ENCODE measurements at places on chromosomes 5 and 9.

- DNase-seq, result no peak
These were observed 46.6 kb downstream of the CFAP95 start for GRCh38 chr9:69867081-69867814.

- no peak for DNase-seq
These were observed 732.0 kb downstream of the CDH18 start for GRCh38 chr5:19256036-19256435.

DNA sequence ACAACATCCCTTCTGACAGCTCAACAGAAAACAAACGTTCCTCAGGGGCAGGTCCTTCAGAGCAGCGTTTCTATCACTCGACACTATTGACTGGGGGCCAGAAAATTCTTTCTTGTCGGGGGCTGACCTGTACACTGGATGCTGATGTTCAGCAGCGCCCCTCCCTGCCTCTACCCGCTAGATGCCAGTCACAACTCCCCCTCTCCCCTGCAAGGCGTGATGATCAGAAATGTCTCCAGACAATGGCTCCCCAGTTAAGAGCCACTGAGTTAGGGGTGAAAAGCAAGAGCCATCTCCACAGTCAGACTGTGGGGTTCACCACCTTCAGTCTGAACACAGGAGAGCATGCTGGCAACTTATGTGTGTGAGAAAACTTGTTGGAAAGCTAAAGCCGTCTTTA lies 39.8 kb downstream of the SERINC5 start:
- no peak for DNase-seq

- no peak for DNase-seq
These were observed 8.6 kb upstream of the OXCT1 start for GRCh38 chr5:41878643-41879478.

DNA sequence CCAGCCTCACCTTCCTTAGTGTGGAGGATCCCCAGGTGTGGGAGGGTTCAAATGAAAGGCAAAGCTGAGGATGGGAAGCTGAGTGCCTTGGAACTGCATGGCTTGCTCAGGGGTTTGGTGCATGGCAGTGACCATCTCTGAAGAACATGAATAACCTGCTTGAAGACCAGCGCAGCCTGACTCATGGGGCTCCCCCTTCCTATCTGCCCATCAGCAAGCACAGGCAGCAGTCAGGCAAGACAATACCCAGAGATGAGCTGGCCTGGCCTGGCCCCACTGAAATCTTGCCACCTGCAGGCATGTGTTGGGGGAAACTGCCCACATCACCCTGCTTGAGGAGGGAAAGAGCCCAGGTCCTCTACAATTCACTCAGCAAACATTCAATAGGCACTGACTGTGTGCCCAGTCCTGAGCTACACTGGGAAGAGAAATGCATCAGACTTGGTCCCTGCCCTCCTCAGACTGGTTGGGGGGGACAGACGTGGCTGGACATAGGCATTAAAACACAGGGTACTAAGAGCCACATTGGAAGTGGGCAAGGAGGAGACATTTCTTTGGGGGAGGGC lies 105.0 kb upstream of the ALDH1B1 start:
- DNase-seq, result no peak

DNA sequence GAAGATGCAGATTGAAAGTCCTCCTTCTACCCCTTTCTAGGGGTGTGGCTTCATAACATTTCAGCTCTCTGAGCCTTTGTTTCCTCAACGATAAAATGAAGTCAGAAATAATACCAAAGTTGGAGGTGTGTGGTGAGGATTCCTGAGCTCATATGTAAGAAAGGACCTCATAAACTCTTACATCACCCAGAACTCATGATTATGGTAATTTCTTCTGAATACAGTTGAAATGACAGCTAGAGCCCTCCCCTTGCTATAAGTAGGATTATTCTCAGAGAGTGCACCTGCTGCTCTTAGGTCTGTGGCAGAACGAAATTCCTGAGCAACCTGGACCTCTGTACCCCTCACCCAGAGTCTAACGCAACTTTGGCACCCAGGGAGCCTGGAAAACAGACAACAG lies 291.4 kb upstream of the KLF4 start:
- no peak for DNase-seq

- DNase-seq, result no peak
These were observed 20.3 kb downstream of the PTPA start for GRCh38 chr9:129131300-129132145.

- DNase-seq, result peak; percentile 20
These were observed 1504.9 kb upstream of the C9orf72 start for GRCh38 chr9:29078063-29078666.

GRCh38 chr9:121141706-121142105 lies 60.0 kb downstream of the RAB14 start:
- no peak for DNase-seq

DNA sequence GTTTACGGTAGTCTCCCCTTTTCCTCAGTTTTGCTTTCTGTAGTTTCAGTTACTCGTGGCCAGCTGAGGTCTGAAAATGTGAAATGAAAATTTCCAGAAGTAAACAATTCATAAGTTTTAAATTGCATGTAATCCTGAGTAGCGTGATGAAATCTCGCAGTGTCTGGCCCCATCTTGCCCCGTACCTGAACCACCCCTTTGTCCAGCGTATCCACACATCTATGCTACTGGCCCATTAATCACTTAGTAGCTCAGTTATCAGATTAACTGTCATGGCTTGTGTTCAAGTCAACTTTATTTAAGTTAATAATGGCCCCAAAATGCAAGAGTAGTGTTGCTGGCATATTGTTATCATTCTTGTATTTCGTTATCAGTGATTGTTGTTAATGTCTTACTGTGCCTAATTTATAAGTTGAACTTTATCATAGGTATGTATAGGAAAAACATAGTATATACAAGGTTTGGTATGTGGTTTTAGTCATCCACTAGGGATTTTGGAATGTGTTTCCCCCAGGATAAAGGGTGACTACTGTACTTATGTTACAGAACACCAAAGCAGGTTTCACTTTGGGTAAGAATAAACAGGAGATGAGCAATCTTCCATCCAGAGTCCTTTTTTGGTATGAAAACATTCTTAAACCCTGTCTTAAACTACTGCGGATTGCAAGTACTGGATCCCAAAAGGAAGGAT lies 118.4 kb upstream of the KCNN2 start:
- peak; percentile 60 for DNase-seq

DNA sequence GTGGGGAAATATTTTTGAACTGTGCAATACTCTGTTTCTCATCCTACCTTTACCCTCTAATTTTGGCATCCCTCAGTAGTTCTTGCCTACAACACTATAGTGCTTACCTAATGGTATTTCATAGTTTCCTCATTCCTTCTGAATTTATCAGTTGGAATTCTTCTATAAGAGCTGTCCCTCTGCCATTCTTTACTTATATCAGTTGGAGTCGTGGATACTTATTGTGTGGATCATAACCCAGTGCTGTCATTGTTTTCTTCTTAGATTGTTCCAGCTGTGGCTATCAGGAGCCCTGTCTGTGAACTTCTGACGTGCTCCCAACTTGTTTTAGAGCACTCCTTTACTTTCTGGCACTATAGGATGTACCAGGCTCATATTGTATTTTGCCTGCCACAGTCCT lies 146.1 kb upstream of the OTULINL start:
- no peak for DNase-seq

DNA sequence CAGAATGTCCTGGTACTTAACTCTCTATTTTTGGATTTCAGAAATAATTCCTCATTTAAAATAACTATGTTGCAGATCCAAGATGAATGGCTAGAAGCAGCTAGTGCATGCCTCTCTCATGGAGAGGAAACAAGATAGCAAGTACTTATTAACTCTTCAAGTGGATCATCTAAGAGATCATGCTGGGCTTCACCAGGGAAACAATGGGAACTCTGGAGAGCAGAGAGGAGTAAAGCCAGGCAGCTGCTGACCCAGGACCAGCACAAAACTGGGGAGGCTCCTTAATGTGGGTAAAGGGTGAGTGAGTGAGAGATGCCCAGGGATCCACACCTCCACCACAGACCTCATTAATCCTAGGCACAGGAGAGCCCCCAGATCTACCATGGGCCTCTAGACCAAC lies 897.8 kb upstream of the ACO1 start:
- DNase-seq, result no peak

DNA sequence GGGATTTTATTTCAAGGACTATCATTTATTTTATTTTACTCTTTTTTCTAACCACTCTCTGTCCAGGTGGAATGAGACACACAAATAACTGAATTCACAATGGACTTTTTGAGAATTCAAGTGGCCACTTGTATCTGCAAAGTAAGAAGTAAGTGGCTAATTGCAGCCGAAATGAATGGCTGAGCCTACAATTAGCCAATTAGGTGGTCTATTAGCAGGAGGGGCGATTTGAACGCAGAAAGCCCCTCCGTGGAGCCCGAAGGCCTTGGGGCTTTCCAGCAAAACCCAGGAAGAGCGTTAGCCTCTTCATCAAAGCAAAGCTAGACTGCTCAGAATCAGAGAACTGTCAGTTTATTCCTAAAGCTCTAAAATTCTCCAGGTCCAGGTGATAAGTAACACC lies 176.9 kb downstream of the EBF1 start:
- no peak for DNase-seq

DNA sequence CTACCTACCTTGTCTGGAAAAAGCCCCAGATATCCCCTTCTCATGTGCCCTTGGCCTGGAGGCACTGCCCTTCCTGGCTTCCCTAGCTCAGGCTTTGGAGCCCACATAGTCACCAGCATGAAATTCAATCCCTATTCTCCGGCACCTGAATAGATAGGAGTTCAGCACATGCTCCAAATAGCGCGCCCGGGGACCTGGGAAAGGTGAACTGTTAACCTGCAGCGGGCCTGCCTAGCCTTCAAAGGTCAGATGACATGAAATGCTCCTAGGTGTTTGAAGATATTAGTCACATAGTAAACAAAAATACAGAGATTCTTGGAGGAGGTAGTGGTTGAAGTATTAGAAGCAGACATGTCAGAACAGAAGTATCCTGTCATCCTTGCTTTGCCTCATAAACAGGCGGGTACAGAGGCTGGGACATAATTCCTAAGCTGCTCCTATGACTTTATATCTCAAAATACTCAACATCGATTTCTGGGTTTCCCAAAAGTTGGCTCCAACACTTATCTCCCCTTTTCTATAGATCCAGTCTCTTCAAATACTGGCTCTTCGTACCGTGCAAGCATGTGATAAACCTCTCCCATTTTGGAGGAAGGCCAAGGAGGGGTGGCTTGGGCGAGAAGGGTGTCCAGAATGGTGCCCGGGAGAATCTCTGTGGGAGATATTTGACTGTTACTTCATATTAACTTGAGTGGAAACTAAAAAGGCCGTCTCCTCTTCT lies 88.0 kb upstream of the ANKH start:
- DNase-seq, result no peak

GRCh38 chr5:138103319-138103637 lies 19.4 kb downstream of the WNT8A start:
- no peak for DNase-seq

GRCh38 chr5:180069589-180070247 lies 1.8 kb downstream of the RNF130 start:
- DNase-seq, result no peak

GRCh38 chr5:60577116-60577515 lies 122.8 kb downstream of the DEPDC1B start:
- peak; percentile 49 for DNase-seq

DNA sequence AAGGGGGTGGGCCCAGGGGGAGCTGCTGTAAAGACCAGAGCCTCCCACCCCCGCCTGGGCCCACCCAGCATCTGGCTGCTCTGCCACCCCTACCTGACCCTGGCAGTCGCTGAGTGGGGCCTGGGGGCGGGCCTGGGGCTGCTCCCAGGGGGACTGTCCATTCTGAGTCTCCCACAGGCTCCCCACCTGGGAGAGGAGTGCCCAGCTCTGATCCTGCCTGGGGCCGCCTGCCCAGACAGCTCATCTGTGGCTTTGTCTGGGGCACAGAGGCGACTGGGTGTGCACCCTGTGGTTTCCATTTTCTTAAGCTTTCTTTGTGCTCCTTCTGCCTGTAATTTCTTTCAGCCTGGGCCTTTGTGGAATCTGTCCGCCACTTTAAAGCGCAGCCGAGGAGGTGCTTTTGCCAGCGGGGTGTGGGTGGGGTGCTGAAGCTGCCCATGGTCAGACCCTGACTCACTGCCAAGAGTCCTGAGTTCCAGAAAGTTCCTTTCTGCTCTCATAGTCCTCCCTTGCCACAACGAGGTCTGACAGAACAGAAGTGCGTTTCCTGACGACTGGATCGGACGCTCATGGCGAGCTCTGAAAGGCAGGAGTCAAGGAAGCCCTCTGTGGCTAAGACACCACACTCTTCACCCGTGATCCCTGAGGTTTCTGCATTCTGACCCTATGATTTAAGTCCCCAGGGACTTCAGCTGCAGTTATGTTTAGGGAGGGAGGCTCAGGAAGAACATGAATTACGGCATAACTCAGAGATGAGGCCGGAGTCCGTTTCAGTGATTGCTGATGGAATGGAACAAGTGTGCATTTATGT lies 225.0 kb downstream of the FANCC start:
- peak; percentile 67 for DNase-seq

GRCh38 chr5:72074251-72074650 lies 33.0 kb upstream of the MAP1B start:
- DNase-seq, result no peak

GRCh38 chr9:110087605-110088004 lies 120.4 kb downstream of the C9orf152 start:
- DNase-seq, result no peak

DNA sequence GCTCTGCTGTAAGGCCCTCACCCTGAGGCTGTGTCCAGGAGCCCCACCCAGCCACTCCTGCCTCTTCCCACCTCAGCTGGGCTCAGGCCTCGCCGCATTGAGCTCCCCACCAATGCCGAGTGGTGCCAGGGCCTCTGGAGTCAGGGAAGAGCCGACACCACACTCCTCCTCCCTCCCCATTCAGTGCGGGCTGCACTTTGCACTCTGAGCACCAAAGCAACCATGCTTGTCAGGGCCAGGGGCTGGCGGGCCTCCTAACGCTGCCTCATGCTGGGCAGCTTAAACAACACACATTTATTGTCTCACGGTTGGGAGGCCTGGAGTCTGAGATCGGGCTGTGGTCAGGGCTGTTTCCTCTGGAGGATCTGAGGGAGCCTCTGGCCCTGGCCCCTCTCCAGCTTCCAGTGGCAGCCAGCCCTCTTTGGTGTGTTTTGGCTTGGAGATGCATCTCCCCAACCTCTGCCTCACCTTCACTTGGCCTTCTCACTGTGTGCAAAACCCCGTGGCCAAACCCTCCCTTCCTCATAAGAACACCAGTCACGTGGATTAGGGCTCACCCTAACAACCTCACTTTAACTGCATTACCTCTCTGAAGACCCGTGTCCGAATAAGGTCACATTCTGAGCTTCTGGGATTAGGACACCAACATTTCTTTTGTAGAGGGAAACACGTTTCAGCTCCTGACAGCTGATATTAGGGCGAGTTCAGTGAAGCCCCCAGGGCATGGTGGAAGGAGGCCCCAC lies 157.8 kb downstream of the MED10 start:
- no peak for DNase-seq

DNA sequence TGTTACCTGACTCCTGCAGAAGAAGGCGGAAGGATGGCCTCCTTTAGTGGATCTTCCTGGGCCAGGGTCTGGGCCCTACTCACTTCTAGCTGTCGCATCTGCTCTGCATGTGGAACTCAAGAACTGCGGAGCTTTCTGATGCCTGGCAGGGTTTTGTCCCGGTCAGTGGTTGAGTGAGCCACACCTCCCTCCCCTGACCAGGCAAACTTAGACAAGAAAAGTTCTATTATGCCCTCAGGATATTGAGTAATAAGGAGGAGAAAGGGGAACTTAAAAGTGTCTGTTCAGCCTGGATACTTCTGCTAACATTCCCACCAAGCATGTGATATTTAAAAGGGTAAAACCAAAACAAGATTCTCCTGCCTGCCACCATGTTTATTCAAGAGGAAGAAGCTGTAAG lies at the start of gene FYB1:
Gene FYB1 (minus strand): TSS at position 127 of the 400 bp plus-strand sequence. CDS start 16,603 bp downstream, outside the sequence.
- no peak for DNase-seq
